ENCODE measurements at places on chromosomes 2 and 18. TPM values are rescaled to one million over a fixed set of nuclear protein-coding genes. Genes with fewer than 3 reads are reported as not detected.
A peak's percentile ranks its signal among the peaks of the same experiment; 100 is the strongest.

- DNase-seq: no peak
These were observed 117.4 kb downstream of the RHBDD1 start for GRCh38 chr2:226953206-226953605.

DNA sequence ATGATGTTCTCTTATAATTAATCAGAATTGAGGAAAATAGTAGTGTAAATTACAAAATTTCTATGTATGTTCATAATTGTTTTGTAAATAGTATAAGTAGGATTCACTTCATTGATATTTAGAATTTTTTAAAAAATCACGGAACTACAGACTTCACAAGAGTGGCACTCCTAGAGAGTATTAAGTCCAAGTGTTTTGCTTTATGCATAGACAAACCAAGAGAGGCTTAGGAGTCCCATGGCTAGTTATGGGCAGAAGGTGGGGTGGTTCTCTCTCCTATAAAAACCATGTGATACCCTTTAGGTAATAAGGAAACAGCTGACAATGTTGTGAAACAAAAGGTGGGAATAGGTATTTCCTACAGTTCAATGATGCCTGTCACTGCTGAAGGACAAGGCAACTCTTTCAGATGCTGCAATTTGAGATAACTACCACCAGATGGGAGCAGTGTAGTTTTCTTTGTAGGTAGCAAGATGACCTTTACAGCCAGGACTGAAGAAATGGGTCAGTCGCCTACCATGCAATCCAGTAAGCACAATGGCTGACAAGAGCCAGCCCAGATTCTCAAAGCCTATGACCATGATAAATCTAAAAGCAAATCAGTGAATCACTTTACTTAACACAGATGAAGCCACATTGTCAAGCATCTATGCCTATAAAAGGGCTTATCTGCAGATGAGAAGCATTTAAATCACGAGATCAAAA is 83.9 kb downstream of the AAK1 start:
- no peak for DNase-seq

PAX3 gene
- total RNA-seq: not detected

DNA sequence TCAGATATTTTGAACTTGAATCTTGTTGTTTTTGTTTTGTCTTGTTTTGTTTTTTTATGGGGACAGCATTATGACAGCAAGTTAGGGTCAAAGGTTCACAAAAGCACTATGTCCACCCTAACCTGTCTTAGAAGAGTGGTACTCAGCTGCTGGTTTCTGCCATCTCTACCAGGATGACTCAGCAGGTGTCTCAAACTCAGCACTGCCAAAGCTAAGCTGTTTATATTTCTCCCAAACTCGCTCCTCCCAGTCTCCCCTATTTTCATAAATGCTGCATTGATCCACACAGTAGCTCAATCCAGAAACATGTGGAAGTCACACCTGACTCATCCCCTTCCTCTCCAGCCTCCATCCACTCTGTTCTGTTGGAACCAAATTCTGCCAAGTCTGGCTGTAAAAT is 134.9 kb downstream of the ZBTB7C start:
- no peak for DNase-seq

GRCh38 chr2:220503431-220503830 is 876.0 kb downstream of the SLC4A3 start:
- no peak for DNase-seq

NLRC4 gene
- total RNA-seq: 4.0 TPM

DNA sequence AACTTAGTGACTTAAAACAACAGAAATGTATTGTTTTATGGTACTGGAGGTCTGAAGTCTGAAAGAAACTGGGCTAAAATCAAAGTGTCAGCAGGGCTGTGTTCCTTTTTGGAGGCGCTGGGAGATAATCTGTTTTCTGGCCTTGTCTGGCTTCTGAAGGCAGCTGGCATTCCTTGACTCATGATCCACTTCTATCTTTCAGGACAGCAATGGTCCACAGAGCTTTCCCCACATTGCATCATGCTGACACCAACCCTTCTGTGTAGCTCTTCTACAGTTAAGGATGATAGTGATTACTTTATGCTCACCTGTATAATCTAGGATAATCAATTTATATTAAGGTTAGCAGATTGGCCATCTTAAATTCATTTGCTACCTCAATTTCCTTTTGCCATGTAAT is 392.1 kb downstream of the TDRD15 start:
- no peak for DNase-seq

RAPGEF4 gene
- 64.1 TPM for total RNA-seq

- no peak for DNase-seq
These were observed 58.8 kb upstream of the HDAC4 start for GRCh38 chr2:239459606-239460005.

DNA sequence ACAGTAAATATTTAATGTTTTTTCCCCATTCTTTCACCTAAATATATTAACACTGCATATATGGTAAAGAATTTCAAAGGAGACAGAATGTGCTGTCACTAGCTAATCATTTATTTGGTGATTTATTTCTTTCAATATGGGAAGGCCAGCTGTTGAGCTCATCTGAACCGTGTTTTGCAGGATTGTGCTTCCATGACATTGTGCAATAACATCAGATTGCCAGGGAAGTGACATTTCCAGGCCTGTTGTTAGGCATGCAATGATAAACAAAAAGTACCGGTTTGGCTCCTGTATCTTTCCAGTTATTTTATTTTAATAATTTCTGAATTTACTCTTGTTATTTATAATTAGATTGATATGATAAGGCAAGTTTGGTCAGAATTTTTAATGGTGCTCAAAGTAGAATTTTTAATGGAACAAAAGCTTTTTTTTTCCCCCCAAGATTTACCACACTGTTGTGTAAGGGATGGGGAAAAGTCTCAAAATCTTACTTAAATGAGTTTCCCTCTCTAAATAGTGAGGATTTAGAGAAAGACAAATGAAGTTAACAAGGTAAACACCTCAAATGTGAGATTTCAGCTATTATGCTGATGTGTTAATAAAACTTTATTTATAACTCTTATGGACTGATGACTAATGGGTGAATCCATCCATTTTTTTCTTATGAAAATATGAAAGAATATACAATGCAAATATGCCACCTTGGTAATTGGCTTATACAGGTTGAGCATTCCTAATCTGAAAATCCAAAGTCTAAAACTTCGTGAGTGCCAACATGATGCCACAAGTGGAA is 52.7 kb downstream of the MALT1 start:
- DNase-seq: no peak

IL18R1 gene
- 4.3 TPM for total RNA-seq

DNA sequence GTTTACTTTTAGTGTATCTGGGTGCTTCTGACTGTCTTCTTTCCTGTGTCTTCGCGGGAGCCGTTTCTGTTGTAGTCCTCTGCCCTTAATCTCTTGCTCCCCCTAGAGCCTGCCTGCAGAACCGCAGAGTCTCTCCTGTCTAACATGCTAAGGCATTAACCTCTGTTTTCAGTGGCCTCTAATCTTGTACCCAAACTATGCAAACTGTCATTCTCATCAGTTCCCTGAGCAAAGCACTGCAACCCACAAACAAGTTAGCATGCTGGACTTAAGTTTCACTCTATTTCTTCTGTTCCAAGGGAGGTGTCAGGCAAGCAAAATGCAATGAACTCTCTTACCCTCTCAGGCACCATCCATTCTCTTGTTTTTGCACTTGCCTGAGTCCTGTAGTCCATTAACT is 138.4 kb downstream of the OTX1 start:
- DNase-seq: no peak

ZEB2 gene
- 226 TPM for total RNA-seq

ADGRF3 gene
- 0.75 TPM for total RNA-seq

GRCh38 chr18:52288403-52289004 is 51.5 kb upstream of the DCC start:
- DNase-seq: peak; percentile 37

GRCh38 chr18:68728081-68728700 is 13.3 kb upstream of the TMX3 start:
- no peak for DNase-seq

DNA sequence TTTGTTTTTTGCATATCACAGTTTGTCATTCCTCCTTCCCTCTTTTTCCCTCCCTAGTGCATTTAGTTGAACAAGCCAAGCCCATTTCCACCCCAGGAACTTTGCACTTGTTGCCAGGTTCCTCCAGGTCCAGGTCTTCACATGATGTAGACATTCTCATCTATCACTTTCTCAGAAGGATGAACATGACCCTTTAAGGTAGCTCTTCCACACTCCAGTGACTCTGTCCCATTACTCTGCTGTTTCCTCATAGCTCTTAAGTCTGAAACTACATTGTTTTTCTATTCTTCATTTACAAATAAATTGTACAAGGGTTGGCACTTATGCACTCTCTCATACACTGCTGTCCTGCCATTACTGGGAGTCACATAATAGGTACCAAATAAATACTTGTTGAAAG is 6.1 kb downstream of the KYNU start:
- DNase-seq: no peak

- DNase-seq: no peak
These were observed 502.6 kb upstream of the RAB12 start for GRCh38 chr18:8106603-8107002.

GRCh38 chr18:55497825-55498403 is 90.1 kb downstream of the TCF4 start:
- no peak for DNase-seq

VIT gene
- not detected for total RNA-seq

LYPD6 gene
- total RNA-seq: not detected

- DNase-seq: no peak
These were observed 65.8 kb downstream of the ARHGAP28 start for GRCh38 chr18:6795307-6795706.

OR6B2 gene
- total RNA-seq: not detected

All from adrenal gland (tissue), 19 donors.